T follicular helper cell (primary cell): ENCODE measurements at places on chromosomes 13 and 19.

- no peak for DNase-seq
These were observed 3.5 kb downstream of the FOSB start for GRCh38 chr19:45471111-45471930.

DNA sequence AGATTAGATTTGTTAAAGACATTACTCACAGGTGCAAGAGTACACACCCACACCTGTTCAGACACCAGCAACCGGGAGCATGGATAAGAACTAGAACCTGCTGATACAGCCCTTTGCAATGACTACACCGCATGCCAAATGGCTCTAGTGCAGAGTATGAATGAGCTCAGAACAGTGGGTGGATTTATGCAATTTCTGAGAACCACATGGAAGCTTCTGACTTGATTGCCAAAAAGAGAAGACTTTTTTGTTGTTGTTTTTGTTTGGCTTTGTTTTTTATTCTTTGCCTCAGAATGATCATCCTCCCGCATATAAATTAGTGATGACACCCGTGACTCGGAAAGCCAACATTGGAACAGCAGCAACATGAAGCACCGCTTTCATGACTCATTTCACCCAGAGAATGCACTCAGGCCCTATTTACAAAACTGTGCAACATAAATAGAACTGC, 77.4 kb upstream of the LRCH1 start:
- no peak for DNase-seq

DNA sequence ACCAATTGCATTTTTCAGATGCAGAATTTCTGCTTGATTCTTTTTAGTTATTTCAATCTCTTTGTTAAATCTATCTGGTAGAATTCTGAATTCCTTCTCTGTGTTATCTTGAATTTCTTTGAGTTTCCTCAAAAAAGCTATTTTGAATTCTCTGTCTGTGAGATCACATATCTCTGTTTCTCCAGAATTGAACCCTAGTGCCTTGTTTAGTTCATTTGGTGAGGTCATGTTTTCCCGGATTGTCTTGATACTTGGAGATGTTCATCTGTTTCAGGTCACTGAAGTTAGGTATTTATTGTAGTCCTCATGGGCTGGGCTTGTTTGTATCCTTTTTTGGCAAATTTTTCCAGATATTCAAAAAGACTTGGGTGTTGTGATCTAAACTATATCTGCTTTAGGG, 202.9 kb upstream of the SERP2 start:
- no peak for DNase-seq

- no peak for DNase-seq
These were observed 51.3 kb downstream of the STK24 start for GRCh38 chr13:98525456-98526181.

DNA sequence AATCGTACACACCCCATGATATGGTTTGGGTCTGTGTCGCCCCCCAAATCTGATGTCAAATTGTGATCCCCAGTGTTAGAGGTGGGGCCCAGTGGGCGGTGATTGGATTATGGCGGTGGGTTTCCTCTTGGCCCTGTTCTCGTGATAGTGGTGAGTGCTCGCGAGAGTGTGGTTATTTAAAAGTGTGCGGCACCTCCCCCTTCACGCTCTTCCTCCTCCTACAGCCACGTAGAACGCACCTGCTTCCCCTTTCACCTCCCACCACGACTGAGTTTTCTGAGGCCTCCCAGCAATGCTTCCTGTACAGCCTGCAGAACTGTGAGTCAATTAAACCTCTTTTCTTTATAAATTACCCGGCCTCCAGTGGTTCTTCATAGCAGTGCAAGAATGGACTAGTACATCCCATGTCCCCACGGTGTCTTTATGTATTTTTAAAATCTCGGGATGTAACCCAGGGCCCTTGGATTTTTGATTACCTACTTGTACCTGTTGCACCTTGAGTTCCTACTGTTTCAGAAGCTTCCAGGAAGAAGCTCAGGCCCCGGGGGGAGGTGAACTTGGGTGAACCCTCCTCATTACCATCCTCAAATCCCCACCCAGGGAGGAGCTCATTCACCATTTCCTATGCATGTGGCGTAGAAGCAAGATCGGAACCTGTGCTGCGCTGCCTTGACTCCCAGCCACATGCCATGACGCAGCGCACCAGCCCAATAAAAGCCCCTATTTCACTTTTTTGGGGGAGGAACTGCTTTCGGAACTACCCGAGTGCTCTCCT, 52.4 kb downstream of the TEX29 start:
- no peak for DNase-seq

DNA sequence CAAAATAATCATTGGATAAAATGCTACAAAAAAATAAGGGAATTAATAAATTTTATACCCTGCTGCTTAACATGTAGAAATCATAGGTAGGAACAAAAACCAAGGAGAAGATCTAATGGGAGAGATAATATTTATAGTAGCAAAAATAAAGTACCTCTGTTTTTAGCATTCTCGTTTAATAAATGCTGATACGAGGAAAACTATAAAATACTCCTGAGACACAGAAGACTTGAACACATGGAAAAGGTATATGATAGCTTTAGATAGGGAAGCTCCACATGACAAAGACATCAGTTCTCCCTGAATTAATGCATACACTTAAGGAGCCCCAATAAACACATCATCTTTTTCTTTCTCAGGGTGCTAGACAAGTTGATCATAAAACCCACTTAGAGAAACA, 44.6 kb upstream of the MCF2L start:
- no peak for DNase-seq

DNA sequence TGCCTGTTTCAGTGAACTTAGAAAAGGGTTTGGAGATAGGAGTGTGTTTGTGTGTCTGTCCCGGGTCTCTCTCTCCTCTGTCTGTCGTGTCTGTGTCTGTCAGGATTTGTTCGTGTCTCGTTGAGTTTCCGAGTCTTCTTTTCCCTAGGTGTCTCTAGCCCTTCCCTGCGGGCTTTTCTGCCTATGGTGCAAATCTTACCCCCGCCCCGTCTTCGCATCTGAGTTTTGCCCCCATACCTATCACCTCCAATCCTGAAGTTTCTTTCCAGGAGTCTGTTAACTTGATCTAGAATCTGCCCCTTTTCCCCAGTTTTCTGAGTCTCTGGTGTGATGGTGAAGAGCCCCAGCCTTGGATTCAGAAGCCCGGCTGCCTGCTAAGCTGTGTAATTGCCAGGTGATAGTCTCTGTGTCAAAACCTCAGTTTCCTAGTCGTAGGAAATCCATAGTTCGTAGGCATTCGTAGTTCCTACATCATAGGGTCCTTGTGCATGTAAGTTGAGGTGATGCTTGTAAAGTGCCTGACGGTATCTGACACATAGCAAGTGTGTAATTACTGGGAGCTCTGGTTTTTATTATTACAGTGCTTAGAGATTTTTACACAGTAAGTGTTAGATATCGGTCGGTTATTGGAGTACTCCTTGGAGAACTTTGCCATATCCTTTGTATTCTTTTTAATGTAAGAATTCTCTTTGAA, 782 bp downstream of the EPN1 start:
- no peak for DNase-seq

DNA sequence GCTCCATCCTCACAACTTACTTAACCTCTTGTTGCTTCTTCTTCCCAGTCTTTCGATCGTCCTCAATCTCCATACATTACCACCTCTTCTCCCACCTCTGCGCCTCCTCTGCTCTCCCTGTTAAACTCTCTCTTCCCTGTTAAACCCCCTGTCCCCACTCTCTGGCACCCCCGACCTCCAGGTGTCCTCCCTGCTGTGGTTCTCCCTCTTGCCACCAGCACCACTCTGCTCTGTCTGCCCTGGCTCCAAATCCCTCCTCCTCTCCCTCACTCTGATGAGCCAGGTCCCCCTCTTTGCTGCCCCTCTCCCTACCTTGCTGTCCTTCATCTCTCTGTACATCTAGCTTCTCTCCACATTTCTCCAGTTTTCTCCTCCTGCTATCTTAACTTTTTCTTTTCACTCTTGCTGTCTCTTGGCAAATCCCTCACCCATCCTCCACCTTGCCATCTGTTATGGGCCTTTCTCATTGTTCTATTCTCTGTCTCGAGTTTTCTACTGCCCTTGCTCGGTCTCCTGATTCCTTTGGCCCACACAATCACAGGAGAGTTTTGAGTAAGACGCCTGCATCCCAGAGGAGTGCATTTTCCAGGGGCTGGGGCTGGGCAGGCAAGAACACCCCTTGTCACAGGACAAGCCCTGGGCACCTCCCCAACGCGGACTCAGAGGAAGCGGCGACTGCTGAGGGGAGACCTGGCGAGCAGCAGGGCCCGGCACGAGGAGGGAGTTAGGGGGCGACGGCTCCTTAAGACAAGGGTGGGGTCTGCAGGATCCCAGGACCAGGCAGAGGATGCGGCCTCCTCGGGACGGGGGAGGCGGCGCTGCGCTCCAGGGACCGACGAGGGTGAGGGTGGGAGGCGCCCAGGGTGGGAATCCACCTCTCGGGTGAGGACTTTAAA, 21.4 kb upstream of the ERVV-1 start:
- no peak for DNase-seq

GRCh38 chr13:35940734-35941133, 190.4 kb downstream of the DCLK1 start:
- no peak for DNase-seq
